ENCODE measurements at places on chromosomes 4 and X.
A peak's percentile ranks its signal among the peaks of the same experiment; 100 is the strongest.

GRCh38 chr4:182640932-182641331, 276.3 kb downstream of the DCTD start:
- peak; percentile 91 for DNase-seq

- no peak for DNase-seq
These were observed 7.6 kb upstream of the SRD5A3 start for GRCh38 chr4:55338486-55338885.

- no peak for DNase-seq
These were observed 34.1 kb upstream of the SCML1 start for GRCh38 chrX:17703201-17703600.

DNA sequence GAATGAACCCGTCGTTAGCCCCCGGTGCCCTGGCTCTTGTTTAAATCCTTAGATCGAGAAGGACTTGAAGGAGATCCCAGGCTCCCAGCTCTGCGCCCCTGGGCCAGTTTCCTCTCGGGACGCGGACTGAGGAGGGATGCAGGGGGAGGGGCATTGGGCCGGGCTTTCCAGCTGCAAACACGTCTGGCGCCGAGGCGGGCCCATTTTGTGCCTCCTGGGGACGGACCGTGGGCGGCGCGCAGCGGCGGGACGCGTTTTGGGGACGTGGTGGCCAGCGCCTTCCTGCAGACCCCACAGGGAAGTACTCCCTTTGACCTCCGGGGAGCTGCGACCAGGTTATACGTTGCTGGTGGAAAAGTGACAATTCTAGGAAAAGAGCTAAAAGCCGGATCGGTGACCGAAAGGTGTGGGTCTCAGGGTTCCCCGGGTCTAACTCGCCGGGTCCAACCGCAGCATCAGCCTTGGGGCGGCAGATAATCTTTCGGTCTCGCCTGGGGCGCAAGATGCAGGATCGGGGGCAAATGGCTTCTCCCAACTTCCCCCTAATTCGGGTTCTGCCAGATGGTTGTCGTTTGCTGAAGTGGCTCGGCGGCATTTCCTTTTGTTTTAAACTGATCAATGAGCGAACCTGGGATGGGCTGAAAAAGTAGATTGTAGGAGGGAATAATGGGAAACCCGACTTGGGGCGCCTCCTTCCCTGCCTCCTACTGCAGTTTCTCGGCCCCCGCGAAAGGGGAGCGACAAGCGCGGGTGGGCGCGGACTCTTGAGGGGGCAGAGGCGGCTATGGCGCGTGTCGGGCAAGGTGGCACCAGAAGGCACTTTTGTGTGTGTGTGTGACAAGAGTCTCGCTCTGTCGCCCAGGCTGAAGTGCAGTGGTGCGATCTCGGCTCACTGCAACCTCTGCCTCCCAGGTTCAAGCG, 2.9 kb downstream of the PDGFRA start:
- peak; percentile 43 for DNase-seq

- DNase-seq = no peak
These were observed 138.2 kb upstream of the RAPGEF2 start for GRCh38 chr4:158964728-158965124.

GRCh38 chr4:85639946-85640345, 165.0 kb downstream of the ARHGAP24 start:
- DNase-seq = no peak

DNA sequence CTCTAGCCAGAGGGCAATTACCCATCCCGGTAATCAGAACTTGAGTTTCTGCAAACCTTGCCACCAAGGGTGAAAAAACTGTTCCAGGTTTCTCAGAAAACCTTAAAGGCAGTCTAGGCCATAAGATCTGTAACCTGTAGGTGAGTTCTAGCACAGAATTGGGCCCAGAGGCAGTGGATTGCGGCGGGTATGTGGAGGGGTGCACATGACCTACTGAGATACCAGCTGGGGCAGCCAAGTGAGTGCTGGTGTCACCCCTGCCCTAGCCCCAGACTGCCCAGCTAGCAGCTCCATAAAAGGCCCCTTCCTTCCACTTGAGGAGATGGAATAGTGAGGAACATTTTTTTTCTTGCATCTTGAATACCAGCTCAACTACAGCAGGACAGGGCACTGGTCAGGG, 176.7 kb downstream of the SMARCA1 start:
- DNase-seq = no peak

- peak; percentile 62 for DNase-seq
These were observed 85.6 kb upstream of the CPEB2 start for GRCh38 chr4:14916554-14917297.
